Activated CD4-positive, alpha-beta T cell treated with anti-CD3 and anti-CD28 coated beads, Interleukin-2, amount 50 U/mL, for 4 hours (primary cell): ENCODE measurements at places on chromosomes 6 and 20.

- DNase-seq = peak; percentile 78
Measured at GRCh38 chr20:17569616-17570346, at the start of gene DSTN. Gene DSTN, plus strand, starts transcription at chr20:17570075. Its CDS starts 134 bp downstream, at chr20:17570209.

DNA sequence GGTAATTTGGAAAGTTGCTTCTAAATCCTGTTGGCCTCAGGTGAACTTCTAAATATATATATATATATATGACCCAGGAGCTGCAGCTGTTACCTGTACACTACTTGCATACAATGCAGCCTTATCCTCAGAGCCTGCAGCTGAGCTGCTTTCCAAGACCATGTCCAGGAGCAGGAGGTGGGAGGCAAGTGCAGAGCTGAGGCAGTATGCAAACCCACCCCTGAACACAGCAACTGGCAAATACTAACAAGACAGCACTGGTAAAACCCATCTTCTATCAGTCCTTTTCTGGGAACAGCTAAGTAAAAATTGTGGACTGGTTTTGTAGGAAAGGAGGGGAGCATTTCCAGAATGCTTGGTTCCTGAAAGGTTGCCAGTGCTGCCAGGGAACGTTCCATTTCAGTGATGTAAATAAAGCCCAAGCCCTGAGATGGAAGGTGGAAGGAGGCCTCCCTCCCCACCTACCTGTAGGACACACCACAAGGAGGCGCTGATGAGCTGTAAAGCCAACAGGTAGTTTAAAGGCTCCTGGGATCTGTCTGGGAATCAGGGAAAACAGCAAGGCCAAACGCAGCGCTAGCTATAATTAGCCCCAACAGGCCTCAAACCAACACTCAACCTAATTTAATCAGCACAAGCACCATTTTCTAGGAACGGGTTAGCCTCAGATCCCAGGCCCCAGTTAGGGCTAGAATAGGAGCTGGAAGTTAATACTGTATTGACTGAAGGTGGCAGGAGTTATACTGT, 93.8 kb upstream of the MAP7 start:
- DNase-seq = peak; percentile 81

DNA sequence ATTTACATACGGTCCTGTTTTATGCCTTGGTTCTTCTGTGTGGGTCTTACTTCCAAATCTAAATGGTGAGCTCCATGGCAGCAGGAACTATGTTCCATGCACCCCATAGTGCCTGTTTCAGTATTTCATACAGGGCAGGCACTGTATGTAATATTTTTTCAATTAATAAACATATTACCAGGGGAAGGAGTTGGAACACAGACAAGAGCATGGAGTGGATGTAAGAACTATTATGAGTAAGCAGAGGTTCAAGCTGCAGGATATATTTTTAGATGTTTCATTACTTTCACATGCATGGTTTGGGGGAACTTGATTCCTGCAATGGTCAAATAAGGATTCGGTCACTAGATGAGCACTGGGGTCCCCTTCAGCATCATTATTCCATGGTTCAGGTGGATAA, 108.3 kb downstream of the KIF13A start:
- no peak for DNase-seq

DNA sequence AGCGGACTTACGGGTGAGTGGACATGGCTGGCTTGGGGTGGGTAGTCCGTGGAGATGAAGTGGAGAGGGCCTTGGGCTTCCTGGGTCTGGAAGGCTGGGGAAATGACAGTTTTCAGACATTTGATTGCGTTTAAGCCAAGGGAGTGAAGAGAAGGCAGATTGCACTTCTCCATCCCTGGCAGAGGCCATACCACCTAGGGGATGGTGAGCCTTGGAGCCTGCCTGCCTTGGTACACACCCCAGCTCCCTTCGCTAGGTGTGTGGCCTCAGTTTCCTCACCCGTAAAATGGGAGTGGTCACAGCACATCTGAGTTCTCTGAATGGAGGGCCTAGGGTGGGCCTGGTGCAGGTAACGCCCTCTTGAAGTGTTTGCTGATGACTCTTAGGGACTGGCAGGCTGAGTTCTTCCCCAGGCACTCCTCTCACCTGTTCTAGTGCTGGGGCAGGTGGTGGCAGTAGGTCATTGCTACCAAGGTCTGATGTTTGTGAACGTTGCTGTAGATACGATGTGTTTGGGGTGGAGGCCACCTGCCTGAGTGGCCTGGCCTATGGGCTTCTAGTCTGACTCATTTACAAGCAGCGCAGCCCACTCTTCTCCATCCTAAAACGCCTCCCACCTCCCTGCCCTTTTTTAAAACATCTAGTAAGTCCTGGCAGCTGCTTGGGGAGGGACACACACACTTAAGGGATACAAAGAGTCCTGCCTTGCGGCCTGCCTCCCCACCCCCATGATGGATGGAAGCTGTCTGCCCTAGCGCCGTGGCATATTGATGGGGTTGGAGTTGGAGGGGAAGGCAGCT, 2.3 kb downstream of the RBM38 start:
- DNase-seq = no peak

GRCh38 chr20:60132827-60133670, 174.8 kb downstream of the CDH26 start:
- DNase-seq = no peak

- no peak for DNase-seq
Measured at GRCh38 chr6:145199961-145200360, 535.4 kb downstream of the EPM2A start.

DNA sequence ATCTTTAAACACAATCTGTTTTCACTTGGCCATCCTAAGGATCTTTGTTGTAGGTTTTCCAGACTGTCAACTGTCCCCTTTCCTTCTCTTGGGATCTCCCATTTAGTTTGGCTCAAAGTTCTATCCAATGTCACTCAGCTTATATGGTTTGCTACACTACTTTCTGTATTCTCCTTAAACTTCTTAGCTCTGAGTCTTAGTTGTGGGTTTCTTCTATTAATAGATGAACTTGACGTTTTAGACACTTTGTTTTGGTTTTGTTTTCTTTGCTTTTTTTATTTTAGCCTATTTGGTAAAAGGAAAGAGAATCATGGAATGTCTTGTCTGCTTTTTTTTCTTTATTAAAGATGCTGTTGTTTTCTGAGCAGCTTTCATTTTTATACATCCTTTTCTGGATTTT, 11.4 kb downstream of the RMND1 start:
- no peak for DNase-seq

DNA sequence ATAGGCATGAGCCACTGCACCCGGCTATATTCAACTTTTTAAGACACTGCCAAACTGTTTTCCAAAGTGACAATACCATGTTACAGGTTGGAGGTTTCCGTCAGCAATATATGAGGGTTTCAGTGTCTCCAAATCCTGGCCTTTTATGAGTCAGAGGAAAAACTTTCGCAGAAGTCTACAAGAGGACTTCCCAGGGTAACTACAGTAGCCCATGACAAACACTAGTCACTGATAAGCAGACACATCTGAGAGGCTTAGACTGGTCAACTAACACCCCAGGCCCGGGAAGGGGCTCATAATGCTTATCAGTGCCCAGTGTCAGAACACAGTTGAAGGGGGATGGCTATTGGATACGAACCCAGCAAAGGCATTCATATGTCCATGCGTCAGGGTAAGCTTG, 85.4 kb downstream of the SOX4 start:
- no peak for DNase-seq

GRCh38 chr20:7710440-7710839, 229.8 kb downstream of the HAO1 start:
- DNase-seq = no peak

DNA sequence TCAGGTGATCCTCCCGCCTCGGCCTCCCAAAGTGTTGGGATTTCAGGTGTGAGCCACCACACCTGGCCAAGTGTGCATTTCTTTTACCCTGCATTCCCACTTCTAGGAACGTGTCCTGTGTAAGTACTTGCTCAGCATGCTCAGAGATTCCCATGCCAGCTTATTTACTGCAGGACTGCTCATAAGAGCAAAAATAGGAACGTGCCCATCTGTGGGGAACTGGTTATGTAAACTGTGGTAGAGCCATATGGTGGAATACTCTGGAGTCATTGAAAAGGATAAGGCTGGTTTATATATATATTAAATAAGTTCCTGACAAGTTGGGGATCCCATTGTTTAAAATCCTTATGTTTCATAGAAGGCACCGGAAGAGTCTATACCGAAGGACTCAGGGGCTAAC, 38.2 kb upstream of the FANCE start:
- DNase-seq = no peak

DNA sequence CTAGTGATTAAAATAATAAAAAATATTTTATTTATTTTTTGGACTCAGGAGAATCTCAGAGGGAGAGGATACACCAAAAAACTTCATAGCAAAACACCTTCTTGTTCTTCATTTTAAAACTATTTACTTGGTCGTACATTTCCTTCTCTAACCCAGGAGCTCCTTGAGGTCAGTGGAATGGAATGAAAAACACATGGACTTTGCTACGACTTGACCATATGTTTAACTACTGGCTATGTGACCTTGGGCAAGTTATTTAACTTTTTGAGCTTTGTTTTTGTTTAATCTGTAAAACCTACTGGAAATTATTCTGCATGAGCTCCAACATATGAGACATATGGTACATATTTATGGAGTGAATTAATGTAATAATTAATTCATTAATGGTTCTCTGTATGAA, 1005.5 kb upstream of the CITED2 start:
- DNase-seq = no peak

DNA sequence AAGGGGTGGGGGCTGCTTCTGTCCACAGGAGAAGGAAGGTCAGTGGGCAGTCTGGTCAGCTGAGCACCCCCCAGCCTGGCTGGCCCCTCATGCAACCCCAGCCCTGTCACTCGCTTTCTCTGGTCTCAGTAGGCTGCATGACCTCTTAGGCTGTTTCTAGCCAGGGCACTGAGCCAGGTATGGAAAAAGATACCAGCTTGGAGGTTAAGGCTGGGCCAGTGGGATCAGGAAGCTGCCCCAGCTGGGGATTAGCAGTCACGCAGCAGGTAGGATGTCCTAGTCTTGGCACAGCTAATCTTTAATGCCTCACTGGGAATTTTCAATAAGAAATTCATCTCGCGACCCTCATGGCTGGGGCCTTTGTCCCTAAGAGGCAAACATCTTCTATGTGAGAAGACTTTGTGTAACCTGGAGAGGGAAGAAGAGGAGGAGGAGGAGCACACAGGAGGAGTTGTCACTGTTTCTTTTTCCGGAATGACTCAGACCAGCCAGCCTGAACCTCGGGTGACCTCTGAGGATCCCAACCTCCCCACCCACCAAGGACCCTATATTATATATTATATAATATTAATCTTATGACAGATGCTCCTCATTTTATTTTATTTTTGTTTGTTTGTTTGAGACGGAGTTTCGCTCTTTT, 2.4 kb upstream of the BPIFA2 start:
- DNase-seq = no peak

- DNase-seq = no peak
Measured at GRCh38 chr20:45497971-45498494, 17.4 kb downstream of the SPINT3 start.

DNA sequence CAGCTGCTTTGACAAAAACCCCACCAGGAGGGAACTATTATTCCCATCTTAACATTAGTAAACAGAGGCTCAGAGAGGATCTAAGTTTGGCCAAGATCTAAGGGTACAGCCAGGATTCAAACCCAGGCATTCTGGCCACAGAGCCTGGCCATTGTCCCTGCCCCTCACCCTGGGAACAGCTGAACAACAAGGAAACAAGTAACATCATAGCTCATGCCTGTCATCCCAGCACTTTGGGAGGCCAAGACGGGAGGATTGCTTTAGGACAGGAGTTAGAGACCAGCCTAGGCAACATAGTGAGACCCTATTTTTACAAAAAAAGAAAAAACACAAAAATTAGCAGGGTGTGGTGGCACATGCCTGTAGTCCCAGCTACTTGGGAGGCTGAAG, 27.5 kb downstream of the TOX2 start:
- DNase-seq = no peak

GRCh38 chr6:139778106-139778505, 403.7 kb upstream of the CITED2 start:
- no peak for DNase-seq

DNA sequence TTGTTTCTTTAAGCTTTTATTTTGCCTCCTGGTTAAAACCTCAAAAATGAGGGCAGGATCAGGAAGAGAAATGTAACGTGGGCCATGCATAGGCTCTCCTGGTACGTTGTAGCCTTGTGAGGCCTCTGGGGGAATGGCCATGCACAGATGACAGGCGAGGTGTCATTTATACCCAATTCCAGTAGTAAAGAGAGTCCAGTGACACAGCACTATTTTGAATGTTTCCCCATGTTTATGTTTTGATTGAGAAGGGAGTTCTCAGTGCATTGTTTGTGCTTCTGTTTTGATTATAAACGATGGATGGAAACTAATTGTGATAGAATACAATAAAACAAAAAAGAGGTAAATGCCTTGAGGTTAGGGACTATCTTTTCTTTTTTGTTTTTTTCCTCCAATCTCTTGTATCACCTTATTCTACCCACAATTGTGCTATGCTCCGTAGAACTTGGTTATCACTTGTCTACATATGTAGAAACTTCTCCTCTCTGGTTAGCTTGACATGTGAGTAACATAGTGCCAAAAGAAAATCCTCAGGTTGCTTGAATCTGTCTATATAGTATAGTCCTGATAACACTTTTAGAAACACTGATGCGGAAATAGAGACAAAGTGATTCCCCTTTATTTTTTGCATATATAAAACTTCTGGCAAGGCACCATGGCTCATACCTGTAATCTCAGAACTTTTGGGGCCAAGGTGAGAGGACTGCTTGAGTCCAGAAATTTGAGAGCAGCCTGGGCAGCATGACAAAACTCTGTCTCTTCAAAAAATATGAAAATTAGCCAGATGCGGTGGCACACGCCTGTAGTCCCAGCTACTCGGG, 6.9 kb upstream of the SMIM28 start:
- DNase-seq = no peak

- no peak for DNase-seq
Measured at GRCh38 chr6:11009353-11009752, 34.8 kb downstream of the ELOVL2 start.

GRCh38 chr20:20796766-20797440, 84.5 kb upstream of the RALGAPA2 start:
- DNase-seq = no peak

DNA sequence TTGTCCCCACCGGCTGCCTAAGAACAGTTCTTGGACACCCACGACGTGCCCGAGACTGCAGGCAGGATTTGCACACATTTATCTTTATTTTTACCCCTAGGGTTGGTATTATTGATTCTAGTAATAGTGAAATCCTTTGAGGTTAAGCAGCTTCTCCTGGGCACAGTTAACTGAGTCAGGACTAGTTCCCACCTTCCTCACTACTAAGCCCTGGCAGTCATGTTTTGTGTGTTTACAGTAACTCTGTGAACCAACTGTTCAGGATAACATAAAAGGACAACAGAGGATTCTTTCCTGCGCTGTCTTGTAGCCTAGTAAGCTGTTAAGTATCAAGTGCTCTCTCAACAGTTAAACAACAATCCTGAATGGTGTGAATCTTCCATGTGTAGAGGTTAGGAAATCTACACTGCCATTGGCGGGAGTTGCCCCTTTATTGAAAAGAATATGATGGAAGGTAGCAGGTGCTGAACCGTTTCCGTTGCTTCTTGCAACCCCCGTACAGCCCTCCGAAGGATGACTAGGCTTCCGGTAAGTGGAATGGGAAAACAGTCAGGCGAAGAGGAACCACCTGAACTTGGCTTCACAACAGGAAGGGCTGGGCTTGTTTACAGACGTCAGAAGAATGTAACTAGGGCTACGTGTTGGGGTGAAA, 979 bp upstream of the SOD2 start:
- DNase-seq = peak; percentile 9

- DNase-seq = no peak
Measured at GRCh38 chr6:75870389-75870788, 121.3 kb downstream of the MYO6 start.
